ENCODE measurements at places on chromosomes 3 and 15. TPM values are rescaled to one million over a fixed set of nuclear protein-coding genes. Genes with fewer than 3 reads are reported as not detected.

Gene FGF12
- polyA plus RNA-seq: 3.2 TPM

- peak; percentile 65 for DNase-seq
These were observed 25.6 kb downstream of the HACD2 start for GRCh38 chr3:123559040-123559861.

DNA sequence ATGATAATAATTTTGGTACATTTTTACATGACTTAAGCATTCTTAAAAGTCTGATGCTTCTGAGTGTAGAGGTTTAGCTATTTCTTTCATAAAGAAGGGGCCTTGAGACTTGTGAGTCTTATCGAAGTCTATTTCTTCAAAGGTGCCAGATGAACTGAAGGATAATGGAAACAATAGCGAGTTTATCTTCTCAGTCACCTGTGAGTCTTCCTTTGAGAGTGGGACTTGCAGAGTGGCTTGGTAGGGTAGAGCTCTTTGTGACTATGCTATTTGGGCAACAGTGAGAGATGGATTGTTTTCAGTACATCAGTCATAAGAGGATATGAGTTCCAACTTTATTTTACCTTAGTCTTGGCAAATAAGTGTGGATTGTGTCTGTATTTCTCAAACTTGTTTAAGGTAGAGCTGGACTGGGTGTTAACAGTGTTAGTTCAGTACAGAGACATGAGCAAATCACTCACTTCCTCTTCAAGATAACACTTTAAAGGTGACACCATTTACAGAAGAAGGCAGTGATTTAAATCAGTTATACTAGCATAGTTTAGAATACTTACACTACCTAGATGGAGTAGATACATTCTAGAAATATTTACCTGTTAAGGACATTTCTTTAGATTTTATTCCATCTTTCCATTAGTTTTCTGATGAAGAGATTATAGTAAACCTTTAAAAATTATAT lies 3.2 kb downstream of the AKAP13 start:
- no peak for DNase-seq

GRCh38 chr15:92616621-92617548 lies 38.7 kb downstream of the FAM174B start:
- DNase-seq: peak; percentile 89

DNA sequence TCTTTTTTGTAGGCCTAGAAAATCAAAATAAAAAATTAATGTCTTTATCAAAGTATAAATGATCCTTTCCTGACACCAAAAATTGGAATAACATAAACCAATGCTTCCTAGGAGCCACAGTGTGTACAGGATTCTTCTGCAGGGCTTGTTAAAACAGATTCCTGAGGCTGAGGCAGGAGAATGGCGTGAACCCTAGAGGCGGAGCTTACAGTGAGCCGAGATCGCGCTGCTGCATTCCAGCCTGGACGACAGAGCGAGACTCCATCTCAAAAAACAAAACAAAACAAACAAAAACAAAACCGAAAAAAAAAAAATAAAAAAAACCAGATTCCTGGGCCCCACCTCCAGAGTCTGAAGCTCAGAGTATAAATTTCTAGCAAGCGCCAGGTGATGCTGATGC lies 78.0 kb downstream of the PEX5L start:
- DNase-seq: no peak

GRCh38 chr15:35725353-35725752 lies 179.4 kb upstream of the DPH6 start:
- no peak for DNase-seq

Data from muscle of back (tissue), 13 donors.